ENCODE measurements at places on chromosomes 2 and 18.

- DNase-seq = no peak
These were observed 23.7 kb downstream of the CCDC88A start for GRCh38 chr2:55395724-55396605.

DNA sequence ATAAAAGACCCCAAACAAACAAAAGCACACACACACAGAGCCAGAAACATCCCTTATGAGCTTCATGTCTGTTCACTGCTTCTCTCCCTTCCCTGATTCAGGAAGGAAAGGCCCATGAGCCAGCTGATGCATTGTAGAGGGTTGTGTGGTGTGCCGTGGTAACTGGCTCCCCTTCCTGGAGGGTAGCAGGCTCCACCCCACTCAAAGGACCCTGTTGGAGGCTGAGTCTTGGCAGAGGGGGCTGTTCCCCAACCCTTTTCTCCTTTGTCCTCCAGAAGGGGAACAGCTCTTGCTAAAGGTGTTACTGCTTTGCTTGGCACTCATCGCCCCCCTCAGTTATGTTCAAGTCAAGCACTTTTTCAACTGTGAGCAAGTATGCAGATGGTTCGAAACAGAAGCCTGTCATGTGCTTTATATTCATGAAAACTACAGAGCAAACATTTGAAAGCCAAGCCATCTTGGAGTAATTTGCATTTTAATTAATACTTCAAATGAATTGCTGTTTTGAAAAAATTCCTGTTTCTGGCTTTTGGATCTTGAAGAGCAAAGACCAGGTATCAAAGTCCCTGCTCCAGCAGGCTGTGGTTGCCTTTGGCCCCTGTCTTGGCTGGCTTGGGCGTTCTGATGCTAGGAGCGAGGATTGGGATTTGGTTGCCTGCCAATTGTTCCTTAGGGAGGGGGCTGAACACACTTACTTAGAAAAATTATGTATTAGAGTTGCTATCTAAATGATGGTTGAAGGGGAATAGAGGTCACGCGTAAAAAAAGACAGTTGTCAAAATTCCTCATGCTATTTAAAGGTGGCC lies 267.8 kb downstream of the TSN start:
- no peak for DNase-seq

DNA sequence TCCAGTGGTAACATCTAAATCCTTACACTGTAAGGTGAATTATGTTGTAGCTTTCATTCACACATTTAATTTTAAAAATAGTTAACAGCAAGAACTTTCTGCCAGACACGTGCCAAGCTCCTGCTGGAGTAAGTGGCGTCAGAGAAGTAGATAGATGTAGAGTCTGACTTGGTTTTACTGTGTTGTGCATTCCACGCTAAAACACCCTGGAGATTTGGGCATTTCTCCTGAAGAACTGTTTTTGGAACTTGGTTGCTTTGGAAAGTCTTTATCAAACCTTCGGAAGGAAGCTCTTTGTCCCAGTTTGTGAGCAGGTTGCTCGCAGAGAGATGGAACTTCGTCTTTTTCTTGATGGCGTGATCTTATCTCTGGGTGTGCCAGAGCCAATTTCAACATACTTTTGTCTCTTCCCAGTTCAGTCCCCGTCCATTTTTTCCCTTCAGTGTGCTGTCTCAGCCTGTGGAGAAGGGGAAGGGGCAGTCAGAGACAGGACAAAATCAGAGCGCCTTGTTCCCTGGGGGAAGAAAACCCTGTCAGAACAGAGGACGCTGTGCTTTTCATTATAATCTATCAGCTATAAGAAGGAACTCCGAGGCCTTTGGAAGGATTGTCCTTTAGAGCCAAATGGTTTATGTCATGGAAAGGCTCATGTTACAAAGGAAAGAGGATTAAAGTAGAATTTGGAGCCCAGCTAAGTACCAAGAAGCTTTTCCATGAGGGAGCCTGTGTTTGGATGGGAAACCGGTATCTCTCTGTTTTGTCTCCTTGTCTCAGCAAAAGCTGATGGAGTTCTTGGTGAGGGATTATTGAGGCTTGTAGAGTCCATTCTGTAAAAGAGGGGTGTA lies 18.9 kb downstream of the GRHL1 start:
- DNase-seq = no peak

DNA sequence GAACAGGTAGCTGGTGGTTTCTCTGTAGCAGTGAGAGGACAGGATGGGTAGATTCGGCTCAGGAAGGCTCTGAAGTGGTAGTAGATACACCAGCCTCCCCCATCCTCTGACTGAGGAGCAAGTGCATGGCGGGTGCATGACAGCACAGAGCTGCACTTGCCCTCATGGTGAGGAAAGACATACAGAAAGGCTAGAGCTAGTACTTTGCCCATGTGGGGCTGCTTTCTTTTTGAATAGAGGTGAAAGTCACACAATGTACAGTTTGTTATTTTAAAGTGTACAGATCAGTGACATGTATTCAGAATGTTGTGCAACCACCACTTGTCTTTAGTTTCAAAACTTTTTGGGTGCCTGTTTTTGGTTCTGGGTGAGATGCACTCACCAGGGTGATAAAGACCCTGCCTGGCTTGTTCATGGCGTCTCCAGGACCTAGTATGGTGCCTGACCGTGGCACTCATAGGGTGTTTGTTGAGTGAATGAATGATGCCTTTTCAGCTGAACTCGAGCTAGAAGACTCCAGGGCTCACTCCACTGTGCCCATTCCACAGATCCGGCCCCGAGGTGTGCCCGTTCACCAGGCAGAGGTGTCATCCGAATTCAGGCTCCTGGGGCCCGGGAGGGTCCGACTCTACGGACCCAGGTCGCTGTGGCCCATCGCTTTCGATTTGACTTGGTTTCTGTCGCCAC lies 421 bp upstream of the VAMP5 start:
- DNase-seq = no peak

DNA sequence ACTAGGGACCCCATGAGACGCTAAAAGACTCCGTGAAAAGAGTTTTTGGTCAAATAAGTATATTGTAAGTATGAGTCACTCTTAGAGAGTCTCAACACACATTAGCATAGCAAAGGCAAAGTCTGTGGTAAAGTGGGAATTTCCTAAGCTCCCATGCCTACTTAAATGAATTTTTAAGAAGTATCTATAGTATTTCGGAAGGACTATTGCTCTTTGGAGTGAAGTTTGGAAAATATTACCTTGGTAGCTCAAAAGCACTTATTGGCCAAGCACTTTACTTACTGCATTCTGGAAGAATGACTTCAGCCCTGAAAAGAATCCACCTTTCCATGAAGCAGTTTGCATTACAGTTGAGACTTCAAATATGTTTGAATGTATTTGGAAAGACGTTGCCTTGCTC lies 57.1 kb downstream of the CAVIN2 start:
- DNase-seq = no peak

DNA sequence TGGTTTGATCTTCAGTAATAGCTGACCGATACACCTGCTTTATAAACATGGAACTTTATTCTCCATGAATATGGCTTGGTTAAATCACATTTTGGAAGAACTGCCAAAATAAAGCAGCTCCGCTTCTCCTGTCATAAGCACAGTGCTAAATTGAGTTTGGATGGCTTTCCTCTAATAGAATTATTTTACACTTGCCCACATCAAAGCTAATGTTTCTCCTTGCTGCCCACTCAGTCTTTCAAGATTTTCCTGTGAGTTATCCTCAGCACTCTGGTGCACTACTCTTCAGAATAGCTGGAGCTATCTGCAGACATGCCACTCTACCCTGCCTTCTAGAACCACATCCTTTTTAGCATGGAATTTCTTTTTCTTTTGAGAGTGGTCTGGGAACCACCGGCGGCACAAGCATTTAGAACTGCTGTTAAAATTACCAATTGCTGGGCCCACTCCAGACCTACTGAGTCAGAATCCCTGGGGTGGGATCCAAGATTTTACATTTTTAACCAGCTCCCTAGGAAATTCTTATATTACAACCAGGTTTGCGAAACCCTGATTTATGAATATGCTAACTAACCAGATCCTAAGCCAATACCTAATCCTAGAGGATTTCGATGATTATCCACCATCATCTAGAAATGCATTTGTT lies 283.3 kb downstream of the AFF3 start:
- no peak for DNase-seq

- peak; percentile 95 for DNase-seq
These were observed 37.0 kb upstream of the NT5DC4 start for GRCh38 chr2:112683550-112684414.

DNA sequence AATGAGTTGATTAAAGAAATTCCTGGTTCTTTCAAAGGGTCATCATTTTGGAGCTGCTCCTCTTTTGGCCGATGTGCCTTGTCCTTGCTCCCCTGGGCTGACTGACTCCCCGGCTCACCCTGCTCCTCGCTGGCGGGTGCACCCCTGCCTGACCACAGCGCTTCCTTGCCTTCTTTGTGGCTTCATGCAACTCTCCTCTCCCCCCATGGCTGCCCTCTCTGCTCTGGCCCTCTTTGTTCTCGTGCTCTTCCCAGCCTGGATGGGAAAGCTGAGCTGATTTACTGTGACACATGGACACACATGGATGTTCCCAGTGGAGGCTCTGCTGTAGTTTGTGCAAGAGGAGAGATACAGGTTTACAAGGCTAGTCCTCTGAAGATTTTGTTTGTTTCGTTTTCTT lies 234.6 kb downstream of the HAUS1 start:
- DNase-seq = no peak

DNA sequence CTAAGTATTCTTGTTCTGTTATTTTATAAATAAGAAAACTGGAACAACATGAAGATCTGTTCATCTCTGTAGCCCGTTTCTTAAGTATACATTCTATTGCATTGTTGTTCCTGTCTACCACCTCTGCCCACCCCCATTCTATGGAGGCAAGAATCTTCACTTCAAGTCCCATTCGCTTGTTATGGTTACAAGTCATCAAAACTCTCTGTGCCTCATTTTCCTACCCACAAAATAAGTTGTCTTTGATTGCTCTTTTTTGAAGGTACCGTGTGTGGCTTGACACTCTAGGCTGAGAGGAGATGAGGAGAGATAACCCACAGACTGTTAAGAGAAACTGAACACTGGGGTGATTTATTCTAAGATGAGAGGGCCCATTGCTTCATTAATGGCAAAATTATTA lies 2.9 kb upstream of the EVA1A start:
- no peak for DNase-seq

- peak; percentile 50 for DNase-seq
These were observed 18.0 kb downstream of the ARID5A start for GRCh38 chr2:96554293-96555145.

DNA sequence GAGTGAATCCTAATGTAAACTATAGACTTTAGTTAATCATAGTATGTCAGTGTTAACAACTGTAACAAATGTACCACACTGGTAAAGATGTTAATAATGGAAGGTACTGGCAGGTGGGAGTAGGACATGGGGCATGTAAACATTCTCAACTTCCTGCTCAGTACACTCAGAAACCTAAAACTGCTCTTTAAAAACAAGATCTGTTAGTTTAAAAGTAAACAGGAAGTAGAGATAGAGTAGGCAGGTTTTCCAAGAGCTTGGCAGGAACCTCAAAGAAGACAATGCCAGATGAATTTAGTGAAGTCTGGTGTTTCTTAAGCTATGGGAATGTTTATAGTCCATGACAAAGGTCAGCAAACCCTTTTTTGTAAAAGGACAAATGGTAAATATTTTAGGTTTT lies 46.6 kb downstream of the CCDC138 start:
- DNase-seq = no peak

DNA sequence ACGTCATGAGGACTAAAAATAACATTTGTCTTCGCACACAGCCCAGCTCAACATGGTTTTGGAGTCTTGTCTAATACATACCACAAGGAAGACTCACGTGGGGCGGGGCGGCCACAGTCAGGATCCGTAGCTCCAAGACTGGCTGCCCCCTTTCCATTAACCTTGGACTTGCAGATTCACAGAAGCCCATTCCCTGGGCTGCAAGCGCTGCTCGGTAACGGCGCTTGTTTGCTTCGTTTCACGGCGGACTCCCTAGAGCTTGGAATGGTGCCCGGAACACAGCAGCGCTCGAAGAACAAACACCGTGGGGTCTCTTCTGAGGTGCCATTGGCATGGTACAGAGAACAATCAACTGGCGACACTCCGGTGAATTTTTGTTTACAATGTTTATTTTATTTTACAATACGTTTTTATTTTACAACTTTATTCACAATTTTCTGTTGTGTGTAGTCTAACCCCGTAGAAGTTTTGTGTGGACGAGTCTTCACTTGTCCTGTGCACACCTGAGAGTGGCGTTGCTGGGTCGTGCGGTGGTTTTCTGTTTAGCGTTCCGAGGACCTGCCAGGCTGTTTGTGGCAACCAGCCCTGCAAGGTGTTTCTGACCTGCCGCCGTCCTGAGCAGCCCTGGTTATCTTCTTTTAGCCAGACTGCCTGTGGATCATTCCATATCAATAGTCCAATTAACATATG lies 126.5 kb downstream of the GALR1 start:
- DNase-seq = no peak

GRCh38 chr2:128970332-128971116 lies 651.9 kb upstream of the HS6ST1 start:
- no peak for DNase-seq

- no peak for DNase-seq
These were observed 1.2 kb upstream of the SRBD1 start for GRCh38 chr2:45612285-45612684.

- no peak for DNase-seq
These were observed 117.1 kb upstream of the DTNA start for GRCh38 chr18:34592961-34593382.

- DNase-seq = no peak
These were observed 11.3 kb upstream of the TMSB10 start for GRCh38 chr2:84894131-84894586.

DNA sequence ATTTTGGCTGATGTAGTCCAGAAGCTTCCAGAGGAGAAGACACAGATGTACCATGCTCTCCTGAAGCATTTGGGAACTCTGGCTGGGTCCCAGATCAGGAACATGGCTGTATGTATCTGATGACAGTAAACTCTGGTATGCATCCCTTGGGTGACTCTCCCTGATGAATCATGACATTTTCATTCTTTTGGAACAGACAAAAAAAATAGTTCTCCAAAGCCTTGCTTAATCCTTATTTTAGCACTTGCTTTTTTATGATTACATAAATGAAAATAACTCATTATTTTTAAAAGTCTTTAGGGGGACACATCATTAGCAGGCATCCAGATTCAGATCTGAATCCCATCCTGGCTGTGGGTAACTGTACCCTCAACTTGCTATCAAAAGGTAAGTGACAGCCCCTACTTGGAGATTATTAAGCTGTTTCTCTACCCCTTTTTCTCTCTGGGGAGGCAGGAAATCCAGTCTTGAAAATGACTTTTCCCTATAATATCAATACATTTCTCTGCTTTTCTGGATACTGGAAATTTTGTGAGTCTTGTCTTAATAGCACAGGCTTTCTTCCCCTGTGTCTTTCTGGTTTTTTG lies 23.3 kb downstream of the AOX1 start:
- no peak for DNase-seq

GRCh38 chr18:79812052-79812451 lies 14.3 kb downstream of the KCNG2 start:
- DNase-seq = no peak

- no peak for DNase-seq
These were observed 26.4 kb downstream of the SLC66A2 start for GRCh38 chr18:79924814-79925731.

DNA sequence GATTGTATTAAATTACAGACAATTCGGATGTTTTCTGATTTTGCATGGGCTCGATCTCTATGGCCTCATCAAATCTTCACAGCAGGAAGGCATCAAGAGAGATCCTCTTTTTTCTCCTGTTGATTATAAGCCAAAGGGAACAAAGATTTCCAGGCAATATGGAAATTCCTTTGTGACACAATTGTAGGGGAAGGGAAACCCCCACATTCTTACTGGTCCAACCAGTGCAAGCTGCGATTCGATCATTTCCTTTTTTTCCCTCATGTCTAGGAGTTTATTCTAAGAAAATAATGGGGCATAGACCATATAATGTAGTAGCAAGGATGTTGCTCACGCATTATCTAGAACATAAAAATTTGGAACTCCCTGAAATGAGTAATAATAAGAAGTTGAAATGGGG lies 87.7 kb downstream of the LYPD6 start:
- no peak for DNase-seq
